ENCODE measurements at places on chromosomes 3 and 15.

GRCh38 chr15:41881550-41881919 is 12.3 kb downstream of the SPTBN5 start:
- no peak for DNase-seq

- DNase-seq, result no peak
These were observed 93.0 kb downstream of the FHIT start for GRCh38 chr3:61158216-61158615.

DNA sequence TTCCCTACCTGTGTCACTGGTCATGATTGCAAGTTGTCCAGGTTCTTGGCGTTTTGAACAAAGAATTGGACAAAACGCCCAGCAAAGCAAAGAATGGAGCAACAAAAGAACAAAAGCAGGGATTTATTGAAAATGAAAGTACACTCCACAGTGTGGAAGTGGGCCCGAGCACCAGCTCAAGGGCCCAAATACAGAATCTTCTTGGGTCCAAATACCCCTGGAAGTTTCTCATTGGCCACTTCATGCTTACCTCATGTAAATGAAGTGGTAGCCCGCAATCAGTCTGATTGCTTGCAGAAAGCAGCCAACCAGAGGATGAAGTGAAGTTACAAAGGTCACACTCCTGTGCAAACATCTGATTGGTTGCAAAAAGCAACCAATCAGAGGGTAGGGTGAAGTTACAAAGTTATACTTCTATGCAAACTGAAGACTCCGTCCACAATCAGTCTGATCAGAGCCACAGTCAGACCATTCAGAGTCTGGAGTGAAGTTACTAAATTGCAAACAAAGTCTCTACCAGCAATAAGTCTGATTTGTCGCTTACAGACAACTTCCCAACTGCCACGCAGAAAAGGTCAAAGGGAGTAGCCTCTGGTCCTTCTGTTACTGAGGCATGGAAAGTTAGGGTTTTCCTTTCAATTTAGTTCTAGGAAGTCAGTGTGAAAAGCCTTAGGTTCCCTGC is 8.3 kb upstream of the TM4SF1 start:
- DNase-seq, result no peak

DNA sequence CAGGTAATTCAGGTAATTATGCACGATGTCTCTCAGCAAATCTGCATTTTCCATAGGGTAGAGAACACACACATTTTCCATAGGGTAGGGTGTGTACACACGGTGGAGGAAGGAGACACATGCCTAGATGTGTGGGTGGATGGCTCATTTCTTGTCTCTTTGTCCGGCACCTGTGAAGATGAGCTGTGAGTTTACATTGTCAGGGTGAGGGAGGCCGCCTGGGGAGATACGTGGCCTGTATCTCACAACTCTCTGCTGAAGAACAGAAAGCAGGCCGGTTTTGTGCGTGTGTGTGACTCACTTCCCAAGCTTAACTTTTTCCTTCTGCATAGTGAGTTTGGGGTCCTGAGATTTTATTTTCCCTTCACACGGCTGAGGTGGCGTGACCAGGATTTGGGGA is 60.3 kb downstream of the SLC6A6 start:
- DNase-seq, result no peak

DNA sequence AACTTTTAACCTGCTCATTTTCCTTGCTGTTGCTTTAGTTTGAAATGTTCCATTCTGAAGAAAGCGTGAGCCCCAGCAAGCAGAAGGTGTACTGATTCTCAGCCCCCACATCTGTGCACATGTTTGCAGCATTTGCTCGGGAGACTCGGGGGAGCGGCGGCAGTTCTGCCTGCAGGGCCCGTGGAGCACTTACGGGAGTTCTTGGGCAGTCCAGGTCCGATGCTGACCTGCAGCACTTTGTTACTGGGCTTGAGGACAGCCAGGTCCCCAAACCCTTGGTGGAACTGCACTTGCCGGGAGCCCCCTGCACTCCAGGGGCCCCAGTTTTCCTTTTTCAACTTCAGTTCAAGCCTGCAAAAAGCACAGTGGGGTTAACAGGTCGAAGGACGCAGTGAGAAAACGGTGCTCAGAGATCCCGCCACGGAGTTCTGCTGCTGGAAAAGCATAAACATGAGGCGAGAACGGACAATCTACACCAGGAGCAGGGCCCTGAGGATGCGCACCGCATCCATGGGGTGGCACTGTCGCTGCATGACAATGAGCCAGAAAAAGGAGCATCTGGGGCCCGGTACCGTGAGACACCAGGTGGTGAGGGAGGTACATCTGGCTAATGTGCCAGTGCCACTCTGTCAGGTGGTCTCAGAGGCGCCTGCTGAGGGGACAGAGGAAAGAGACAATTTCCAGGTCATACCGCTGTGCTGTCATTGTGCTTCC is 45.6 kb upstream of the LDHAL6B start:
- DNase-seq, result no peak

DNA sequence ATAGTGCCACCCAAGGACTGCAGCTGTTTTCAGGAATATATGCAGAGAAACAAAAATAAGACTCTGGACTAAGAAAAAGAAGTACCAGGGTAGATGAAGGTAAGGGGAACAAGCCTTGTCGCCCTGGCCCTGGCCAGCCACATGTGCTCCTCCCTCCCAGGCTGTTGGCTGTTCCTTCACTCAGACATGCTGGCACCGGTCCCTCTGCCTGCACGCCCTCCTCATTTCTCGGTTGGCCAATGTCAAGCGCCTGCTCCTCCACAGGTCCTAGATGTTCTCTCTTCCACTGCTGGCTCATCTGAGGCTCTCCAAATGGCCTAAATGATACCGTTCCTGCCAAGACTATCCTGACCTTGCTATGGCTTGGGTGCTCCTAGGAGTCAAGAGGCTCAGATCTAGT is 288.4 kb upstream of the LYSMD4 start:
- no peak for DNase-seq

DNA sequence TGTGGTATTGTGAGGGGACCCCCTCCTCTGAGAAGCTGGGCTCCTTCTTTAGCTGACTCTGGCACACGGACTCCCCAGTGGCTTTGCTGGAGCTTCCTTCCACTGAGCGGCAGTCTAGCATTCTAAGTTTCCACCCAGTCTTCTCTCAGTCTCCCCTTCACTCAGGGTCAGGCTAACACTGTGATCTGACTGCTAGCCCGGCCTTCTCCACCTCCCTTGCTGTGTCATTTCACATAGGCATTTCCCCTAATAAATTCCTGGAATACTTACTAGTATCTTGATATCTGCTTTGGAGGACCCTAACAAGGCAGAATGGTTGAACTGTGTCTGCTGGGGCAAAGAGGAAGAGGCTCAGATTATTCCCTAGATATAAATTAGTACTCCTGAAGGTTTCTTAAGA is 106.2 kb upstream of the THBS1 start:
- no peak for DNase-seq

- no peak for DNase-seq
These were observed 251.5 kb downstream of the NSUN3 start for GRCh38 chr3:94314218-94314883.

DNA sequence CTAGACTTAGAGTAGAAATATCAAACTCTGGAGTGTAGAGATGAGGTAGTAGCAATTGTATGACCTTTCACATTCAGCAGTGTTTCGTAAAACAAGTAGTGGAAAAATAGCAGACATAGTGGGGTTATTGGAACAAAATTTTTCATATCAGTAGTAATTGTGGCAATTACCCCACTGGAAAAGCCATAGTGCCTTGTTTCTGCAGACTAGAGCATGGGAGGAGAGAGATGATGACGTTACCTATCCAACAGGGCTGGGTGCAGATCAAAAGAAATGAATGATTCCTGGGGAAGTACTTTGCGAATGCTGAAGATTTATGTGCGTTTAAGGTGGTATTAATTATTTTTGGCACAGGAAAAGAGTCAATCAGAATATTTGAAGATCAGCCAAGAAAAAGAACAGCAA is 147.0 kb upstream of the LRRFIP2 start:
- DNase-seq, result no peak

- no peak for DNase-seq
These were observed 49.9 kb upstream of the PHLDB2 start for GRCh38 chr3:111809186-111809585.

- no peak for DNase-seq
These were observed 31.7 kb downstream of the LSM3 start for GRCh38 chr3:14210290-14210688.

All from stimulated activated CD8-positive, alpha-beta memory T cell treated with anti-CD3 and anti-CD28 coated beads, Interleukin-15, amount 100 ng/mL, for 4 hours (primary cell).